ENCODE measurements at places on chromosomes 1 and 21.

DNA sequence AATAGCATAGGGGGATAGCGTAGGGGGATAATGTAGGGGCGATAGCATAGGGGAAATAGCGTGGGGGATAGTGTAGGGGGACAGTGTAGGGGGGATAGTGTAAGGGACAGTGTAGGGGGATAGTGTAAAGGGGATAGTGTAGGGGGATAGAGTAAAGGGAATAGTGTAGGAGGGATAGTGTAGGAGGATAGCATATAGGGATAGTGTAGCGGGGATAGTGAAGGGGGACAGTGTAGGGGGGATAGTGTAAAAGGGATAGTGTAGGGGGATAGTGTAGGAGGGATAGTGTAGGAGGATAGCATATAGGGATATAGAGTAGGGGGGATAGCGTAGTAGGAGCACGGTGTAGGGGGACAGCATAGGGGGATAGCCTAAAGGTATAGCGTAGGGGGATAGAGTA, 14.1 kb upstream of the ARF1 start:
- no peak for DNase-seq

DNA sequence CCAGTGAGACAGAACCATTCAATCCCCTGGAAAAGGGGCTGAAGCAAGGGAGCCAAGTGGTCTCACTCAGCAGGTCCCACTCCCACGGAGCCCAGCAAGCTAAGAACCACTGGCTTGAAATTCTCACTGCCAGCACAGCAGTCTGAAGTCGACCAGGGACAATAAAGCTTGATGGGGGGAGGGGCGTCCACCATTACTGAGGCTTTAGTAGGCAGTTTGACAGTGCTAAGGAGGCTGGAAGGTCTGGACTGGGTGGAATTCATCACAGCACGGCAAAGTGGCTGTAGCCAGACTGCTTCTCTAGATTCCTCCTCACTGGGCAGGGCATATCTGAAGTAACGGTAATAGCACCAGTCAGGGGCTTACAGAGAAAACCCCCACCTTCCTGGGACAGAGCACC, 105.4 kb upstream of the GORAB start:
- DNase-seq, result no peak

- DNase-seq, result no peak
These were observed 74.3 kb upstream of the RUNX3 start for GRCh38 chr1:25004355-25004754.

- DNase-seq, result no peak
These were observed 44.2 kb upstream of the PIGV start for GRCh38 chr1:26743426-26744059.

DNA sequence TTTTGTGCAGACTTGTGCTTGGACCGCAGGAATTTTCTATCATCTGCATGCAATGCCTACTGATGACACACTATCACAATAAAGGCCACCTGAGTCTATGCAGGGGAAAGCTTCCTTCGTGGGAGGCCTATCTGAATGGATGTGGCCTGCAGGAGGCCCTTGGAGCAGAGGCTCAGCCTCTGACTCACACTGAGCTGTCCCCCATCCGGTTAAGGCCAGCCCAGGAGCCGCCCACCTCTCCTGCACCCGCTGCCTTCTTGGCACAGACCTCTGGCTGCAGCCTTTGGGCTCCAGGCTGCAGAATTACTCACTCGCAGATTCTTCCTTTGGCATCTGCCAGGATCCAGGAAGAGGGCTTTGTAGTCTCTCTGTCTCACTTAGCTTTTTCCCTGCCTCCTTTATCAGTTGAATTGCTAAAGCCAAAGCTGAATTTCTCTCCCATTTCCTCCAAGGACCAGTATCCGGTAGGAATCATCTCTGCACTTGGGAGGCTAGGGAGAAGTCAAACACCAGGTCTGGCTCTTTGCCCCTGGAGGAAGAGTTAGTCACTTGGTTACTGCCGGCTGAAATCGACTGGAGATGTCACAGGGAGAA, 65.1 kb upstream of the JUN start:
- DNase-seq, result no peak

GRCh38 chr1:81804312-81804711, 3.6 kb downstream of the ADGRL2 start:
- DNase-seq, result no peak

DNA sequence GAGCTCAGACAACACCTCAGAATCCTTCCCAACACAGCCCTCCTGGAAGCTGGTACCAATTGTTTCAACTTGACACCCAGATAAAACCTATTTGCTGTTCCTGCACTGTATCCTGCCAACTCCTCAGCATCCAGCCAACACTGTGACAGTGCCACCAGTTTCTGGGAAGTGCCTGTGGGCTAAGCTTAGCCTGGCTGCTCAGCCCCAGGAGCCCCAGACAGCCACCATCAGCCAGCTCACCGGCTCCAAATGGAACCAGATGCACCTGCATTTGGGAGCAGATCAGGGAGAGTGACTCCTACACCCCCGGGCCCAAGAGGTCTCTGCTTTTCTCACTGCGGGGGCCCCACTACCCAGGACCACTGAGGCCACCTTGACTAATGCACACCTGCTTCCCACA, 24.9 kb downstream of the KCNN3 start:
- DNase-seq, result no peak

GRCh38 chr1:151864411-151864810, 10.9 kb upstream of the THEM5 start:
- no peak for DNase-seq

DNA sequence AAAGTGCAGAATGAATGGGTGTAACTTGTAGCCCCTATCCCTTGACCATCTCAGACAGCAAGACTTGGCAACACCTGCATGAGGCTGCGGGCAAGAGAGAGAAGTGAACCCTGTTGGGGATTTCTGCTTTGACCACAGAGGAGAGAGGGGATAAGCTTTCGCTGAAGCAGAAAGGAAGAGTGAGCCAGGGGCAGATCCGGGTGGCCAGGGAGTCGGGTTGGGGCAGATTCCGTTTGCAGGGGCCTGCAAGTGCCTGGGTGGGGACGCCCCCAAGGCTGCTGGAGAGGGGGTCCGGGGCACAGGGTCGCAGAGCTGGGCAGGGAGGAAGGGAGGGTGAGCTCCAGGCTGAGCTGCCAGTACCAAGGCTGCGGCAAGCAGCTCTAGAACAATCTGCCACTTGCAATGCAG, 25.3 kb upstream of the PIK3CD start:
- no peak for DNase-seq

GRCh38 chr1:43545695-43546387, 15.2 kb downstream of the PTPRF start:
- no peak for DNase-seq

DNA sequence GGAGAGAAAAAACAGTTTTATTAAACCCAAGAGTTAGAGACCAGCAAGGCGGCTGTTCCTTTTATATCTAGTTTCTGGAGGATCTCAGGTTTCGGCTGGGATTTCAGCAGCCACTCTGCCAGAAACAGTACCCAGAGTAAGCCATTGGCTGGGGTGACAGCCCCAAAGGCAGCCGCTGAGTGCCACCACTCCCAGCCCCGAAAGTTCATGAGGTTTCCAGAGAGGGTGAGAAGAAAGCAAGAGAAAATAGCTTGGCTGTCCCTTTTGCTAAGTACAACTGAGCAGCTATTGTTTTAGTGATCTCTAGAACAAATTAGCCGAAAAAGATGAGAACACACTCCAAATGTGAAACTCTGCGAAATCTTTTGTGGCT, 1.2 kb downstream of the SH3BGR start:
- no peak for DNase-seq
